ENCODE measurements at places on chromosomes 5 and 9.

DNA sequence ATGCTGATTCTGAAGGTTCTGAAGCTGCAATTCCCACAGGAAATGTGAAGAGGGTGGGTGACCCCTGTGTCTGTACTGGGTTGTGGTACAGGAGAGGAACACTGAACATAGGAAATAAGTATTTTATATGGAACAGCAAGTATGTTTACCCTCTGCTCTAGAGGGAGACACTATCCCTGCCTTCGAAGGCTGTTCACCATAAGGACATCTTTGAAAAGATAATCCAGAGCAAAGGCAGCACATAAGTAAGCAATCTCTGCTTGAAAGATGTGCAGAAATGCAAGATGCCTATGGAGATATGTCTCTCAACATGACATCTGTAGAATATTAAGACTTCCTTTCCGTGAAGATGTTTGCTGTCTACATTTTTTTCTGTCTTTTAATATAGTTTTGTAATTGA lies 184.4 kb upstream of the EFNA5 start:
- no peak for DNase-seq

GRCh38 chr9:90442723-90443122 lies 199.9 kb downstream of the DIRAS2 start:
- DNase-seq: no peak

GRCh38 chr9:126885131-126885641 lies 24.7 kb downstream of the ZBTB34 start:
- DNase-seq: no peak

- no peak for DNase-seq
These were observed 49.2 kb upstream of the SPDL1 start for GRCh38 chr5:169534311-169534880.

- no peak for DNase-seq
These were observed 492.8 kb upstream of the SMC2 start for GRCh38 chr9:103601287-103601686.

DNA sequence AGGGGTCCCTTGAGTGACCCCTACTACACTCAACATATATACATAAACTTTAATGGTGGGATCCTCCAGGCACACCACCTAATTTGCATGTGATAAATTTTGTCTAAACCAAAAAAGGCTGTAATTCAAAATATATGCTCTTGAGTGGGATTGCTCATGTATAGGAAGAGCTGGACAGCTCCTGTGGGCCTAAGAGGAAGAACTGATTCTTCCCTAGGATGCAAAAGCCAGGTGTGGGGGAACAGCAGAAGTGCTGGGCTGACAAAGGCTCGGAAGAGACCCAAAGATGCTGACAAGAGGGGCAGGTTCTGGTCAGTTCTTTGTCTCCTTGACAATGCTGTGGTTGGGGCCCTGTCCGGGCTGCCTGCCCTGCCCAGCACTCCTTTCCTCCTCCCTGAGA lies 43.9 kb downstream of the PCDH1 start:
- no peak for DNase-seq

DNA sequence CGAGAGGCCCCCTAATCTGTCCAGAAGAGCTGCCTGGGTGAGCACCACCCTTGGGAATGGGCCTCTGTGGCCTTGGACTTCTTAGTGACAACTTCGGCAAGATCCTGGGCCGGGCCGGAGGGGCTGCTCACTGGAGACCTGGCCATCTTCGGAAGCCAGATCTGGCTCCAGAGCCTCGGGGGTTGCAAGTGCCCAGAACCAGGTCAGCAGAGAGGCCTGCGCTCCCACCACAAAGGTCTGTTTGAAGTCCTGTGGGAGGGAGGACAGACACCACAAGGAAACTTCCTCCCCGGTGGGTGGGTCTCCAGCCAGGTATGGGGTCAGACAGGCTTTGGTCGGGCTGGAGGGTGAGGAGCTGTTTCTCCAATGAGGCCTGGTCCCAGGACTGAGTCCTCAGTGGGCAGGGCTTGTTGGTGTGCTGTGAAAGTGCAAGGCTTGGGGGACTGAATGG lies 86.1 kb downstream of the DAB2IP start:
- no peak for DNase-seq

- no peak for DNase-seq
These were observed 286.6 kb downstream of the FER start for GRCh38 chr5:109034306-109034705.

- no peak for DNase-seq
These were observed 1158.0 kb downstream of the MAT2B start for GRCh38 chr5:164663198-164663989.

GRCh38 chr9:91960367-91960766 lies 10.3 kb upstream of the ROR2 start:
- DNase-seq: no peak

GRCh38 chr9:120579139-120580050 lies 572 bp downstream of the CDK5RAP2 start:
- DNase-seq: no peak

DNA sequence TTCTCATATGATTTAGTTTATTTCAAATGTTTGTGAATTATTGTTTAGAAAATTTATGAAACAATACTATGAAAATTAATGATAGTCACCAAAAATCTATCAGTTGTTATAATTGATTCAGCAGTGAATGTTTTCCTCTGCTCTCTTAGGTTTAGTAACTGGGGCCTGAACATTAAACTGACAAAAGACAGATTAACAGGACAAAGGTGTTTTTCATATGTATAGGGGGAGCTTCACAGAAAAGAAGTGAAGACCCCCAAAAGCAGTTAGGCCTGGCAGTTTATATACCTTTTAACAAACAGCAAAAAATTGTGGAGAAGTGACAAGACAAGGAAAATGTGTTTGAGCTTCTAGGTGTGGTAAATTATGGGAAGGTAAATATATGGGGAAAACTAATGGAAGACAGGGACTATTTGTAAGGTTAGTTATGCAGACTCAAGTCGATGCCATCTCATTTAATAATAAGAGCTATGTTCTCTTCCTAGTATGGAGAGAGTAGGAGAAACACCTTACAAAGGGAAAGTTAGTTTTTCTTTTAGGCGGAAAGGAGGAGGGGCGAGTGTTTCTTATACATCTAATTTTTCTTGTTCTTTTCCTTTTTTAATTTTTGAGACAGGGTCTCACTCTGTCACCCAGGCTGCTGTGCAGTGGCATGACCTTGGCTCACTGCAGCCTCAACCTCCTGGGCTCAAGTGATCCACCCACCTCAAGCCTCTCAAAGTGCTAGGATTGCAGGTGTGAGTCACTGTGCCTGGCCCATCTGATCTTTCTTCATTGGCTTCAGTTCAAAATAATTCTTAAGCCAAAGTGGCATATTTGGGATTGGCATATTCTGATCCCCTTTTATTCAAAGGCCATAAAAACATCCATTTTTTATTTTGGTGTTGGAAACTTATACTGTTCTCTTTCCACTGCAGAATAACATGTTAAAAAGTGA lies 77.8 kb downstream of the C9orf153 start:
- no peak for DNase-seq

GRCh38 chr9:108333530-108333983 lies 522.2 kb downstream of the ACTL7B start:
- no peak for DNase-seq

DNA sequence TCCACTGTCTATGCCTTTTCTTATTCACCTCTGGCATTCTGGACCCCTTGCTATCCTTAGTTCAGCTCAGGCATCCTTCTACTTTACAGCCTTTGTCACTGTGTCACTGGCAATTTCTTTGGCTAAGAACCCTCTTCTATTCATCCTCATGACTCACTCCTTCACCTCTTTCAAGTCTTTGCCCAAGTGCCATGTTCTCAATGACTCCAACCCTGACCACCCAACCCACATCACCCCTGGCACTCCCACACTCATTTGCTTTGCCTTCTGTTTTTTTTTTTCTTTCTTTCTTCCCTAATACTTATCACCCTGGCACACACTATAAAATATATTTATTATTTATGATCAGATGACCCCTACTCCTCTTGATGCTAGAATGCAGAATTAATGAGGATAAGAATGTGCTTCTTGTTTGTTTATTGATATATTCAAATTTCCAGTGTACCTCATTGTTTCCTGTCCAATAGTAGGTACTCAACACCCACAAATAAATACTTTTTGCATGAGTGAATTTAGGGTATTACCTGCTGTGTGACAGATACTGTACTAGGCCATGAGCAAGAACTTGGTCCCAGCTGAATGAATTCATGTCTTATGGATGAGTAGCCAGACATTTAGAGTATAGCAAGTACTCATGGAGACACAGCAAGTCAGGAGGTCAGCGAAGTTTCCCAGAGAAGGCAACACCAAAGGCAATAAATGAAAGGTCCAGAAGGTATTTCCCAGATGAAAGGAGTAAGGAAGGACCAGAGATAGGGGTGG lies 236.1 kb downstream of the PAPPA start:
- no peak for DNase-seq

DNA sequence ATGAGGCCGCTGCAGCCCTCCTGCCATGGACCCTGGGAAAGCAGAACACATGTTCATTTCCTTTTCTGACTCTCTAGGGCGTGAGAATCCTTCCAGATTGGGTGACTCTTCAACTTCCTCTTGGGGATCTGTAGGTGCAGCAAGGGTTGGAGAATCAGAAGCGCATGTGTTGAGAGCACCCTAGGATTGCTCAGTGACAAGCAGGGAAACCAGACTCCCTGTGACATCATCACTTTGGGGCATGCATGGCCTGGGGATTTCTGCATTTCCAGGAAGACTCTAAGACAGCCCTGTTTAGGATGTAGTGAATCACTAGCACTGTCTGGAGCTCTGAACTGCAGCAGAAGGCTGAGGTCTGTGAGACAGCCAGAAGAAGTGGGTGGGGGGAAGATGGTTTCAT lies 15.1 kb upstream of the LCP2 start:
- no peak for DNase-seq

DNA sequence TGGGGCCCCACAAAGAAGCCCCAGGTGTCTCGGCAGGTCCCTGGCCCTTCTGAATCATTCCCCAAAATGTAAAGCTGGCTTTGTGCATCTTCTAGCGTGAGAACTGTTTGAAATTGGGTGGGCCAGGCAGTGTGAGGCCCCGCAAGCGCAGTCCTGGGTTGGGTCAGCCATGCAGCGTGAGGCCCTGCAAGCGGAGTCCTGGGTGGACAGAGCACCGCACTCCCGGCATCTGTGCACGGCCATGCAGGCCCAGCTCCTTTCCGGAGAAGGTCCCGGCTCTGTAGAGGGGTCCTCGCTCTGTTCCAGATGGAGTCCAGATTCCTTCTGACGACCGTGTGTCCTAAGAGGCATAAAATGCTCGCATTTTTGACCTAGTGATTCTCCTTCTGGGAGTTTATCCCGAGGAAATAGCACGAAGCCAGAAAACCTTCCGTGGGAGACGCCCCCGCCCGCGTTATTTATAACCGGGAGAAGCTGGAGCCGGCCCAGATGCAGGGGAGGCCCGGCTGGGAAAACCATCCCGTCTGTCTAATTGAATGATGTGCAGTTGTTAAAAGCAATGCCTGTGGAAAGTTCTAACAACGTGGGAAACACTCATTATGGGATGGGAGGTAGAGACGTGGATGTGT lies 19.4 kb upstream of the NOTCH1 start:
- no peak for DNase-seq
